ENCODE measurements at places on chromosomes 7 and 10. TPM values are rescaled to one million over a fixed set of nuclear protein-coding genes. Genes with fewer than 3 reads are reported as not detected.

DNA sequence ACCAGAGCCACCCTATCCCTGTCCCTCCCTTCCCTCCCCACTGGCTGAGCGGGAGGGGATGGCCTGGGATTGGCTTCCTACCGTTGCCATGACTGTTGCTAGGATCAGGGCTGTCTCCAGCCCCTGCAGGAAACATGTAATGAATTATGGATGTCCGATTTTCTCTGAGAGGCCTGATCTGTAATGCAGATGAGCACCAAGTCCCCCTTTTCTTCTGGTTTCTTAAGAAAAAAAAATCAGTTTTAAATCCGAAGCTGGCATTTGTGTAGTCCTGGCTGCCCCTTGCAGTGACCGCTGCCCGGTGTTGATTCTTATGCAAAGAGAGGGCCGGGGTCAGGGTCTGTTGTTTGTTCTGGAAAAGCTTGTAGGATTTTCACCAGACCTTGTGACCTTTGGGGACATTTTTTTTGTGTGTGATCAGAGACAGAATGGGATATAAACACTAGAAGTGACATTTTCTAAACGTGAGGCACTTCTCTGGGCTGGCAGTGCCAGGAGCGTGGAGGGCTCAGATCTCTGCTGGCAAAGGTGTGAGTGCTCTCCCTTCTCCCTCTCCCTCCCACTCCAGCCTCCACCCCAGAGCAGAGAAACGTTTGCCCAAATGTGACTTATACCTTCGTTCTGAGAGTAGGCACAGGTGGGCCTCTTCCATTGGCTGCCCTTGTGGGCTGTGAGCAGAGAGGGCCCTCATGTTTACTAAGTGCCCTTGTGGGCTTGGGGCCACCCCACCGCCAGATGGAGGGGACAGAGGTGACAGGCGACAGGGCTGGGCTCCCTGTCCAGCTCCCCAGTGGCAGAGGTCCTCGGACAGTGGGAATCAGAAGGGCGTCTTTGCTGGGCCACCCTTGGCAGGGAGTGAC is 127.5 kb downstream of the DNAJB6 start:
- no peak for DNase-seq

- DNase-seq = no peak
Measured at GRCh38 chr7:135233570-135233969, at the start of gene STRA8. TSS of gene STRA8 (plus strand) at chr7:135233838. CDS start at chr7:135240525, 6,687 bp downstream.

DNA sequence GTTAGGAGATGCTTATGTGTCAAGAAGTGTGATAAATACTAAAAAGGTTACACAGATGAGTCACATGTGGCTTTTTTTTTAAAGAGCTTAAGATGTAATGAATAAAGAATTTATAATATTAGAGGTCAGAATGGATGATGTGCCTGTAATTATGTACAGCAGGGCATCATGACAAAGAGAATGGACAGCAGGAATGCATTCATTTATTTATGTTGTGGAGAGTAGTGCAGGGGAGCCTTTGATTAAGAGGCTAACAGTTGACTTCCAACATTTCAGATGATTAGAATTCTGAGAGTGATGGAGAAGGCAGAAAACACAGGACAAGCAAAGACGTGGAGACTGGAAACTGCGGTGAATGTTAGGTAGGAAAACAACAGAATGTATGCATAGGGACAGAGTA is 691.4 kb upstream of the POM121L12 start:
- DNase-seq = no peak

- no peak for DNase-seq
Measured at GRCh38 chr7:42264702-42265101, 27.7 kb upstream of the GLI3 start.

Gene ZNF239
- 5.6 TPM for total RNA-seq

GRCh38 chr7:52074071-52074470 is 757.5 kb upstream of the COBL start:
- DNase-seq = no peak

DNA sequence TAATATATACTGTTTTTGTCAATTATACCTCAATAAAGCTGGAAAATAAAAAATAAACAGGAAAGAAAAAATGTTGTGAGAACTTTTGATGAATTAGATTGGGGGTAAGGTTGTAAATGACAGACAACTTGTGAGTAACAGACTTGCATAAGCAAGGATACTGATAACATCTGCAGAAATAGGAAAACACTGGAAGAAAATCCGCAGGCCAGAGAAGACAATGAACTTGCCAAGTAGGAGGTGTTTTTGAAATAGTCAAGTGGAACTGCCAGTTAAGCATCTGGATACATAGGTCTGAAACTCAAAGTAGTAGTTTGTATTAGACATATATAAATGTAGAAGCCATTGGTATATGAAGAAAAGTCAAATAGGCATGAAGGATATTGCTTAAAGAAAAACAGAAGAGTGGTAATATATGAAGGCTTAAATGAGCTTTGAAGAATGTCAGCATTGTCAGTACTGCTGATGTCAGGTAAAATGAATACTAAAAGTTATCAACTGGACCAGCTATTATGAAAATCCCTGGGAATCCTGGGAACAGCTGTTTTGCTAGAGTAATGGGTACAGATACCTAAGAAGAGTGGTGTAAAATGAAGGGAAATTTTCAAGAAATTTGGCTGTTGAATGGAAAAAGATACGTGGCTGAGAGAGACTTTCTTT is 58.7 kb downstream of the DNAJC1 start:
- no peak for DNase-seq

DNA sequence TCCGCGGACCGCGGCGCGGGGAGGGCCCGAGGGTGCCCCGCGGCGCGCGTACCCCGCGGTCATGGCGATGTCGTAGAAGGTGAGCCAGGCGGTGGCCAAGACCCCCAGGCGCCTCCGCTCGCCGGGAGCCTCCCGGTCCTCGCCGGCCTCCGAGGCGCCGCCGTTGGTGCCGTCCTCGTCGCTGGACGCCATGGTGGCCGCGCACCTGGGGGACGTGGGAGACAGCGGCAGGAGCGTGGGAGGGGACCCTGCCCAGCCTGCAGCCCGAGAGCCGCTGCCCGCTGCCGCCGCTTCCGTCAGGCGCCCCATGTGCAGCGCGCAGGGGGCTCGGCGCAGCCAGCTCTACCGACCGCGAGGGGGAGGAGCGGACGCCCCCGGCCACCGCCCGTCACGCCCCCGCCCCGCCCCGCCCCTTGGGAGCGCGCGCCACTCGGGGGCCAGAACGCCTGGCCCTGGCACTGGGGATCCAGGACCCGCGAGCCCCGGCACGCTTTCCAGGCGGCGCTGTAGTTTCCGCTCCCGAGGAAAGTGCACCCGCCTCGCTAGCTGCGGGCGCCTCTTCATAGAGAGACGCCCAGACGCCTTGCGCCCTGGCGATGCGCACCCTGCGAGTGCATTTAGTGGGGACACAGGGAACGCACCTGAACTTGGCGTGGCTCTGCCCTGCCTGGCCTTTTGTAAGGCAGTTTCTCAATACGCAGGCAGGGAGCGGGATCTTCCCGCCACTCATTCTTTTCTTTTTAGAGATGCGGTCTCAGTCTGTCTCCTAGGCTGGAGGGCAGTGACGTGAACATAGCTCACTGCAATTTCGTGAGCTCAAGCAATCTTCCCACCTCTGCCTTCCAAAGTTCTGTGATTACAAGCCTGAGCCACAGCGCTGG is at the start of gene HACD1:
HACD1 (minus strand) TSS at position 344 of the 881 bp plus-strand sequence; CDS start at position 309, 35 bp downstream.
- DNase-seq = no peak

GRCh38 chr10:78980815-78981214 is 88.0 kb upstream of the ZMIZ1 start:
- DNase-seq = no peak

Gene ARMS2
- total RNA-seq = not detected

Gene GTF2IRD2
- total RNA-seq = 10.0 TPM

DNA sequence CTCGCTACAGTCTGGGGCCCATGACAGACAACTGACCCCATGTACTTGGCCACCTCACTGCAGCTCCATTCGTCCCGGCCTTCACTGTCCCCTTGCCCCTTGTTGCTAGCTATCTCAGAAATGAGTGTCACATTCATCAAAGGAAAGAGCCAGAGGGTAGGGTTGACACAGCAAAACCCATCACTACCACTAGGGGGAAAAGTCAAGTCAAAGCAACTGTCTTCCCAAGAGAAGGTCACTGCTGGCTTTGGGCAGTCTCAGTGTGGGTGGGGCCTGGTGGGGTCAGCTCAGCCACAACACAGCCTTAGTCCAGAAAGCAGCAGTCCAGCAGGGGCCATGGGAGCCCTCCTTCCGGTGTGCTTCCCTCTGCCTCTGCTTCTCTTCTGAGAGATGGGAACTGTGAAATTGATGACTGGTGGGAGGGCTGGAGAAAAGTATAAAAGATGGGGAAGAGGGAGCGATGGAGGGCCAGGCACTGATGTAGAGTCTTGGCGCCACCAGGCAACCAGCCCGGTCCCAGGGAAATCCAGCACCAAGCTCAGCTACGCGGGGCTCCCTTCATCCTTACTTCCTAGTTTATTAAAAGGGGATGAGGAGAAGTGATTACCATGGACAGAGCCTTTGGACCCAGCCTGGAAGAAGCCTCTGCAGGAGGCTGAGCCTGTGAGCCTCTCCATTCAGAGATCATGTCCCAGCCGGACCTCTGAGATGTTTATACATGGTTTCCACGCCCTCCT is 58.0 kb downstream of the PLXNA4 start:
- no peak for DNase-seq

Gene MARCHF5
- 20.8 TPM for total RNA-seq

DNA sequence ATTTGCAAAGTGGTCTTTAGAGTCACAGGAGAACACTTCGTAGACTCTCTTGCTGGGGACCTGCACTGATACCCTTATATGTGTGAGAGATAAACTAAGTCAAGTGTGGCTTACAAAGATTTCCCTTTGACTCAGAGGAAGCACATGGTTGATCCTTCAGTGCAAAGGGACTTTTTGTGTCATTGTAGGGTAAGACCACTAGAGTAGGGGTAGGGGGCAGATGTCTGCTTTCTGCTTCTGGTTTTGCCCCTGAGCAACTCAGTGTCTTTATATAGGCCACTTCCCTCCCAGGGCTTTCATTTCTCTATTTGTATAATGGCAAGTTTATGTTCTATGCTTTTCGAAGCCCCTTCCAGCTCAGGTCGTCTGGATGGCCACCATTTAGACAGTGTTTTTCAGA is 281.7 kb downstream of the SORCS3 start:
- DNase-seq = no peak

Gene NEBL
- total RNA-seq = 29.3 TPM

Gene TEX36
- total RNA-seq = not detected

DNA sequence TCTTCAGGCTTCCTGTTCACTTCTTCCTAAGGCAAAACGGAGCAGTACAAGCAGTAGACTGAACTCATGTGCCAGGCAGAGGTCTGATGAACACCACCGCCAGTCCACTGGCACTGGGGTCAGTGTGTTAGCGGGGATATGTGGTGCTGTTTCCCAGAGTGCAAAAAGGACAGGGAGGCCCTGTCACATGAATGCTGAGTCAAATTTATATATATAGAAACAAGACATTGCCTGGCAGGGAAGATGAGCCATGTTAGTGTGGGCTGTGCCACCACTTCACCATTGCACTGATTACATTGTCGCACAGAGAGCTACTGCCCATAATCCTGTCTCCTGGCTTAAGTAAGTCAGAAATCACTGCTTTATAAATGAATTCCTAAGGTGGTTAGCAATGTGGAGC is 122.2 kb upstream of the AMPH start:
- no peak for DNase-seq

DNA sequence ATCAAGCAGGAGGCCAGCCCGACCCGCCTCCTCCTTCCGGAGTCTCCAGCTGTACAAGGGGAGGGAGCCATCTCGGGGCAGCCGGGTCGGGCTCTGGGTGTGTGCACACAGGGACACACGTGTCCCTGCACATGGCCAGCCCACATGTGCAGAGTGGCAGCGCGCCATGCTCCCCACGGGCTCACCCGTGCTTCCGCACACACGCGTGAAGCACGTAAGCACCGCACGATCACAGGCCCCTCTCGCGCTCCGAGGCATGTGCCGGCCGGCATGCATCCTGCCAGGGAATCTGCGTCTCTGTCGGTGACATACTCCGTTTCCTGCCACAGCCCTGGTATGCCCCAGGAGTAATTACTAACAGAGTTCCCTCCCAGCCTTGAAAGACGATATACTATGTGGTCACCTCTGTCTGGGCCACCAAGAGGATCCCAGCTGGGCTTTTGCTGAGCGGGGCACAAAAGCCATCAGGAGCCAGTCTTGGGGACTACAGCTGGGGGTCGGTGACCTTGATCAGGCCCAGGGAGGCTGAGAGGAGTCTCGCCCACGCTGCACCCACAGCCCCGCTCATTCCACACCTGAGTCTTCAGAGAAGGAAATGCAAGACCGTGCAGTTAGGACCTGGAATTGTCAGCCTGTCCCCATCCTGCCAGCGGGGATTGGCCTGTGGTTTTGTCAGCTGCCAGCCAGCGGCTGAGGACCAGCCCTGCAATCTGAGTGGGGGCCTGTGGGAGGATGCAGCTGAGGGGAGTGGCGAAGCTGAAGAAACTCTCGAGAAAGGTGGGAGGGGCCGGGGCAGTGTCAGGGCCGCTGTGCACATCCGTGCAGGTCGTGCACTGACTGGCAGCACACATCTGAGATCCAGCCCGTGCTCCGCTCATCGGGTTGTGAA is 11.0 kb upstream of the LFNG start:
- DNase-seq = peak; percentile 82

- no peak for DNase-seq
Measured at GRCh38 chr10:46328853-46329689, 42.3 kb downstream of the ANTXRL start.

Gene GDF2
- total RNA-seq = not detected

All from skin of body (tissue), 3 donors.